ENCODE measurements at places on chromosomes 13 and 19.

DNA sequence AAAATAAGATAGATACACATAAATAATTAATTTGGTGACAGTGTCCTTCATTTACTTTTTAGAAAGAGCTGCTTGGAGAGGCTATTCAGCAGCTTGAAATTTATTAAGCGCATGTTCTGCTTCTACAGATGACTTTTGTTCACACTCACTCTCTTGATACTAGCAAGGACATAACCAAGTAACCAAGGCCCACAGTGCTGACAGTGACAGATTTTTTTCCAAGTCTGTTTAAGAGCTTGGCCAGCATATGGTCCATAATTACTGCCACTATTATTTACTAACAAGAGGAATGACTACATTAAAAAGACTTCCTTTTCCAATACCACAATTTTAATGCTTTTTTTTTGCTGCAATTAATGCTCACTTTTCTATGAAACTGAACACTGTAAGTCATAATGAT lies 673.7 kb upstream of the MIR17HG start:
- DNase-seq: no peak

GRCh38 chr13:106083620-106084350 lies 451.7 kb downstream of the EFNB2 start:
- DNase-seq: no peak

GRCh38 chr13:44004878-44005277 lies 125.2 kb downstream of the LACC1 start:
- DNase-seq: no peak

GRCh38 chr19:29271341-29271740 lies 58.4 kb upstream of the UQCRFS1 start:
- no peak for DNase-seq

DNA sequence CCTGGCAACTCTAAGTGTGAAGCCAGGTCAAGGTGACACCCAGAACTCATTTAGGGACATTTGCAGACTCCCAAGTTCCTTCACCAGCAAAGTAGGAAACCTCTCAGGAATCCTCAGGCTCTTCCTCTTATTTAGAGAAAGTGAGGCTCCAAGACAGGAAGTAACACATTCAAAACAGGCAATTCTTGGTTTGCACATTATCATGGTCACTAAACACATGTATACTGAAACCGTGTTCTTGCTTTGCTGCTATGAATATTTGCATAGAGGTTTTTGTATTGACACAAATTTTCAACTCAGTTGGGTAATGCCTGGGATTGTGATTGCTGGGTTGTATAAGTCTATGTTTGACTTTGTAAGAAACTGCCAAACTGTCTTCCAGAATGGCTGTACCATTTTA lies 13.2 kb upstream of the URI1 start:
- DNase-seq: no peak

GRCh38 chr13:51275101-51275500 lies 52.9 kb downstream of the FAM124A start:
- DNase-seq: no peak

All from MV-4-11 (cell line).